ENCODE measurements at places on chromosomes 6 and 20.

- no peak for DNase-seq
Measured at GRCh38 chr6:142845143-142845571, 99.8 kb downstream of the HIVEP2 start.

DNA sequence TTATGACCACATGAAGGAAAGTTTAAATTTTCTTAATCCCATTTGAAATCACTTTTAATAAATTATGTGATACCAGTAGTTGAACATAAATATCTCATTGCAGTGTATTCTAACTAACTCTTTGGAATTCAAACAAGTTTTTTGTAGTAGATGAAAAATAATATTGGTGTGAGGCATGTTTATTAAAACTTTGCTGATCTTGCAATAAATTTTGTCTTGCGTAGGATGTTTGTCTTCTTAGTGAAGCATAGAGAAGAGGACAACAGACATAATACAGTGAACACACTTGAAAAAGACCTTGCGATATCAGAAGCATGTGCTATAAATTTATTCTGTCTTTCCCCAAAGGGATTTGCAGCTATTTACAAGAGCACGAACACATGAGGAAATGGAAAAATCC is 140.7 kb downstream of the HTR1B start:
- no peak for DNase-seq

DNA sequence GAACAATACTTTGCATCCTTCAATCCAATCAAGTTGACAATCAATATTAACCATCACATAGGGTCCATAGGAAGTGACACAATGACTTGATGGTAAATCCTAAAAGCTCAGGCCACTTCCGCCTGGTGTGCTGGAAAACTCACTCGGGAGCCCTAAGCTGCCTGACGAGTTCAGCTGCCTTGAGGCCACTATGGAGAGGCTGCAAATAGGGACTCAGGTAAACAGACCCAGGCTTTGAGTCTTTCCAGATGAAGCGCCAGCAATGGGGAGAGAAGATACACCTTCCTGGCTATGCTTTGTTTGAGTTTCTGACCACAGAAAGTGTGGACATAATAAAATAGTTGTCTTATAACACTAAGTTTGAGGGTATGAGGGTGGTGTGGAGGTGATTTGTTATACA is 112.6 kb downstream of the GPR63 start:
- no peak for DNase-seq

DNA sequence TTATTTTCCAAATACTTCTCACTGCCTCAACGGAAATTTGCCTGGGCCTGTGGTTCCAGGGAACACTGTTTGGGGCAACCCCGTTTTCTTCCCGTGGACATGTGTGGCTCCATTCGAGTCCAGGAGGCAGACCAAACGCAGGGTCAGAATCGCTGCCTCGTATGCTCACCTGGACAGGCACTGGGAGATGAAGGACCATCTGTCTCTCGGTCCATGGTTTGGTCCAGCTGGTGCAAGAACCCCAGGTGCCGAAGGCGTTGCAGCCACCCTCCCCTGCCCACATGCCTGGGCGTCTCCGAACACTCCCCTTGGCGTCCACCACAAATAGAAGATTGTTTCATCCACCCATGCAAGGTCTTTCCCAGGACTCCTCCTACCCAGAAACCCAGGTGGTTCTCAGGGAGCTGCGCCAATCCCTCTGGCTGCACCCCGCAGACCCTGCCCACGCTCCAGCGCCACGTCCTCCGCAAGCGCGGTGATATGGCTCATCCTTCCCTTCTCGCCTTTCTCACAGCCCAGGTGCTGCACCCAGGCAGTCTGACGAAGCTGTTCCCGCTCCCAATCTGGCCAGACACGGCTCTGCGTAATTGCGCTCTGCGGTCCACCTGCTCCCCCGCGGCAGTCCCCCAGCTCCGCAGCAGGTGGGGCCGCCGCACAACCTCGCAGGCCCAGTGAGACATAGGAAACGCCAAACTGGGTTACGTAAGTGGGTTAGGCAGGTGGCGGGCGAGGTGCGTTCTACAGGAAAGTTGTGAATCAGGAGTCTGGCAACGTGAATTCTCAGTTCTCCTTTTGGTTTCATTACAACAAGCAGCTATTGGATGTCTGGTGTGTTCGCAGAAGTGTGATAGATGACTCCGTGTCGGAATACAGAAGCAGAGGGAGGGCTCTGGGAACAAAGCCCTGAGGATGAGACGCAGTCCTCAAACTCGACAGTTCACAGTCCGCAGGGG is 146.2 kb upstream of the ECI2 start:
- DNase-seq = peak; percentile 59

DNA sequence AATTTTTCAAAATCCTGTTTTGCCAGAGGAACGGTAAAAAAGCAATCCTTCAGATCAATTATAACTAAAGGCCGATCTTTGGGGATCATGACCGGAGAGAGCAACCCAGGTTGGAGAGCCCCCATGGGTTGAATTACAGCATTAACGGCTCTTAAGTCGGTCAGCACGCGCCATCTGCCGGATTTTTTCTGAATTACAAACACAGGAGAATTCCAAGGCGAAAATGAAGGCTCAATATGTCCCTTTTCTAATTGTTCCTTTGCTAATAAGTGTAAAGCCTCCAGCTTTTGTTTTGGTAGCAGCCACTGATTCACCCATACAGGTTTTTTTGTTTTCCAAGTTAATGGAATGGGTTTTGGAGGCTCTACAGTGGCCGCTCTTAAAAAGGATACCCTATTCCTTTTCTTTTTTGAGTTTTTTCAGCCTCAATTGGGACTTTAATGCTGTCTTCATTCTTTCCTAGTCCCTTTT is 16.9 kb upstream of the PTCRA start:
- peak; percentile 11 for DNase-seq

DNA sequence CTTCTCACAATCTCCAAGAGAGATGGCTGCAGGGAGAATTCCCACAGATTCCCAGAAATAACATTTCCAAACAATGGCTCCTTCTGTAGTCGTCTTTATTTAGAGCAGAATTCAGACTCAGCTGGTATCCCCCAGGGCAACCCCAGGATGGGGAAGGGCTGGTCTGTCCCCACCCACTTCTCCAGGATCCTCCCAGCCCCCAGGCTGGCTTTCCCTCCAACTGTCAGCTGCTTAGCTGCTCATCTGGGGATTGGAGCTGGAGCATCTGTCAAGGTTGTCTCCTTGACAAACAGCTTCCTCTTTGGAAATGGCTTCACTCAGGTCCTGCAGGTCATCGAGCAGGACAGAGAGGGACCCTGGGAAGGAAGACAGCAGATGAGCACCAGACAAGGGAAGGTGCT is 3.5 kb upstream of the PSORS1C2 start:
- no peak for DNase-seq
